ENCODE measurements at places on chromosomes 5 and 9.

GRCh38 chr5:76674330-76675066, 41.4 kb upstream of the F2R start:
- DNase-seq, result no peak

- DNase-seq, result no peak
These were observed 54.0 kb downstream of the DOCK8 start for GRCh38 chr9:268616-269015.

DNA sequence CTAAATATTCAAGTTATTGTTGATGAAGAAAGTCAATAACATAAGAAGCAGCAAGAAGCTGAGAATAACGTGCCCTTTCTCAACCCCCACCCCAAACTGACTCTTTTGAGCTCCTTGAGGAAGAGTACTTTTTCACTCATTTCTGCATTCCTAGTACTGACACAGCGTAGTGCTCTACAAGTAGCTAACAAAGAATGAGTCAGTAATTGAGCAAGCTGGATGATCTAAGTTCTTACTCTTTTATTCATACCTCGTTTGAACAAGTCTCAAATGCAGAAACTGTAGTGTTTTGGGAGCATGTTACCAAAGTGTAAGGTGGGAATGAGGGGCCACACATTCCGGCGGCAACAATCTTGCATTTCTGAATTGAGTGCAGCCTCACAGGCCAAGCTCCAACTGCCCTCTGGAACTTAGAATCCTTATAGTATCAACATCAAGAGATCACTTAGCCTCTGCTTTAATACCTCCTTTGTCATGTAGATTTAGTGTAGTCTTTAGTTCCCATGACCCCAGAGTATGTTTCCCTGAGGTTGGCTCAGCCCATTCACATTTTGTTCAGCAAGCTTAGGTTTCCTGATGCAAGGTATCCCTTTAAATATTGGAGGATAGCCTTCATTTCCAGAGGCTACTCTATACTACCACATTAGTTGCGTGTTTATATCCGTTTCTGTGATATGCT, 152.0 kb downstream of the PRR16 start:
- DNase-seq, result peak; percentile 52

- peak; percentile 47 for DNase-seq
These were observed 196.5 kb upstream of the TBCA start for GRCh38 chr5:77972469-77973252.

DNA sequence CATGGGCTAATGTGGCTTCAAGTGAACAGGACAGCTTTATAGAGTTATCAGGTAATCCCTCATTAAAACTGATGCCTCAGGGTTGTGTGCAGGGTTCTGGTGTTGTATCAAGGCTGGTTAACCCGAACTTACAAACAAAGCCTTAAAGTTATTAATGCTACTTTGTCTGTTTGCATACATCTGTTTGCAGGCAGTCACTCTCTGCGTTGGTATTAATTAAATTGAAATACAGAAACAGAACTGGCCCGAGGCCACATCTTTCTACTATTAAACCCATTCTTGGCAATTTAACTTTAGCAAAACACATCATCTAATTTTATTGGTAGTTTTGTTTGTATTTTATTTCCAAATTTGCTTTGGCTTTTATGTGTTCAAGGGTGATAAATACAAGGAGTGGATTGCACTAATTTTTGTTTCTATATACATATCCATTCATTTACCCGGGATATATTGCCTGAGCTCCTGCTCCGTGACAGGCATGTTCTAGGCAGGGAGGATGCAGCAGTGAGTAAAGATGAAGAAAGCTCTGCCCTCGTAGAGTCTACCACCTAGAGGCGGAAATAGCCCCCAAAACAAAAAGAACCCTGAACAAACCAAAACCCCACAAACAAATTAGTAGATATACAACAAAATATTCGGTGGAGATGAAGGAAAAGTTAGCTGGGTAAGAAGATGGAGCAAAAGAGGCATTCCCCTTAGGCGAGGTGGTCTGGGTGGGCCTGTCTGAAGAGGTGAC, 164.2 kb downstream of the MACROH2A1 start:
- no peak for DNase-seq

GRCh38 chr5:166926138-166926537, 1365.3 kb upstream of the WWC1 start:
- DNase-seq, result no peak

GRCh38 chr5:102483736-102484135, 15.1 kb downstream of the SLCO6A1 start:
- DNase-seq, result peak; percentile 31

- peak; percentile 37 for DNase-seq
These were observed 142.9 kb downstream of the AOPEP start for GRCh38 chr9:94869415-94869843.

DNA sequence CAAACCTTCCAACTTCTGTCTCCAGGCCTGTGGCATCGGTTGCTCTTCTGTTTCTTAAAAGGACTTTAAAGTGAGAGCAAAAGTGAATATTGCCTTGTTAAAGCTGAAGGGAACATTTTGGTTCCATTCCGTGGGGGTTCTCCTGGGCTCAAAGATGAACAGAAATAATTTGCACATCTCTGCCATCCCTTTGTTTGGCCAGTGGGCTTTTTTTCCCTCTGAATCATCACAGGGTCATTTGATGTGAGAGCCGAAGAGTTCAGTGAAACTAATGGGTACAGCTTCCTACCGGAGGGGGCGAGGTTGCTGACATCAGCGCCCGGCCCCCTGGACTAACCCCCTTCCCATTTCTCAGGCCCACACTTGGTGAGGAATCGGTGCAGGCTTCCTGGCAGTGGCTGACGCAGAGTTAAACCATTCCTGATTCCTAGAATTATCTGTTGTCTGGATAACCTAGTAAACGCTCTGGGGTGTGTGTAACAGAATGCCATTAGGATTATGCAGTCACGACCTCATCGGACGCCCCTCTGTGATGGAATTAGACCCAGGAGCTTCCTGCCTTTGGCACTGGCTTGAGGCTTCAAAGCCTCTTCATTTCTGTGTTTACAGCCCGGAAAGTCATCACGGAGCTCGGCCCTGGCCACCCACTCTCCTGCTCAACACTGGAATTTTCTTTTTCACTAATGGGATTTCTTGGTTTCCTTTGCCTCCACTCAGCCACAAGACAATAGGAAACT, 61.6 kb upstream of the RPL26L1 start:
- peak; percentile 84 for DNase-seq

- no peak for DNase-seq
These were observed 36.3 kb downstream of the VCP start for GRCh38 chr9:35035851-35036701.

DNA sequence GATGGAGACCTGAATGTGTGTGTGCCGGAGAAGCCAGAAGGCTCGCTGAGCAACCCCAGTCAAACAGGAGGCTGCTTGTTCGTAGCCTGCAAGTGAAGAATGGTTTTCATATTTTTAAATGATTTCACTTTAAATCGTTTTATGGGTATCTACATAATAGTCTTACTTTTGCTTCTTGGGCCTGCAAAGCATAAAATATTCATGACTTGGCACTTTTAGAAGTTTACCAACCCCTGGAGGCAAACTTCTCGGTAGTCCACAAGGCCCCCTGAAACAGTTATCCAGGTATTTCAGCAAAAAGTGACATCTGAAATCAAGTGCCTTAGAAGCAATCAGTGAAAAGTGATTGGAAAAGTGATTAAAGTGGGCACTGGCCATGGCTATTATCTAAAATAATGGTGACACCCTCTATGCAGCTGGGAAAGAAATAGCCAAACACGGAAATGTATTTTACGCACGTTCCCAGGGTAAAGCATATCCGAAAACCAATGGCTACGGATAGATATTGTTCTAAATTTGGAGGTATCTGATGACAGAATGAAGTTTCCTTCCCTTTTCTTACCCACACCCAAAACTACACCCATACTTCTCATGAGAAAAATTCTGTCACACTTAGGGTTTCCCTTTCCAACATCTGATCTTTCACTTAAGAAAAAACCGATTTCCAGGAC, 39.0 kb downstream of the RAPGEF1 start:
- DNase-seq, result no peak

GRCh38 chr5:9069650-9070049, 476.2 kb downstream of the SEMA5A start:
- DNase-seq, result no peak

DNA sequence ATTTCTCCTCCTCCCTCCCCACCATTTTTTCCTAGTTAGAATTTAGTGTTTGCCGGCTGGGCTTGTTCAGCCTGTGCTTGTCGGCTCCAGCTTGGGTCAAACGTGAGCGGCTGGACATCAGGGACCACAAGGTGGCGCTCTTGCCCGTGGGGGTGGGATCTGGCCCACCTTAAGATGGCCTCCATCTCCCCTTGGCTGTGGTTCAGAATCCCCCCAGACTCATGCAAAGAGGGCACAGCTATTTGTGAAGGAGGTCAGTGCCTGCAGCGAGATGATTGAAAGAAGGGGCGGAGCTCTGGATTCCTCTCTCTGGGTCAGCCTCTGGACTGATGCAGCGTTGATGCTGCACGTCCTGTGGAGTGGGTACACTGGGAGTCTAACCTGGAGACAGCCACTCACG, 283.3 kb upstream of the TUT7 start:
- peak; percentile 21 for DNase-seq

DNA sequence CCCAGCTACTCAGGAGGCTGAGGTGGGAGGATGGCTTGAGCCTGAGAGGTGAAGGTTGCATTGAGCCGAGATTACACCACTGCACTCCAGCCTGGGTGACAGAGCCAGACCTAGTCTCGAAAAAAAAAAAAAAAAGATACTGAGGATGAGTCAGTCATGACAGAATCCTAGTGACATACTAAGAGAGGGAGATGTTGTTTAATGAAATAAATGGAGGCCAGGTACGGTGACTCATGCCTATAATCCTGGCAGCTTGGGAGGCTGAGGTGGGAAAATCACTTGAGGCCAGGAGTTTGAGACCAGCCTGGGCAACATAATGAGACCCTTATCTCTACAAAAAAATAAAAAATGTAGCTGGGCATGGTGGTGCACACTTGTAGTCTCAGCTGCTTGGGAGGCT, 107.2 kb downstream of the ZFAND5 start:
- no peak for DNase-seq

GRCh38 chr5:174724484-174725260, at the start of gene MSX2:
TSS of gene MSX2 (plus strand) at chr5:174724582. CDS start at chr5:174724660, 78 bp downstream.
- DNase-seq, result peak; percentile 92

GRCh38 chr9:85147046-85147640, 477.6 kb downstream of the NTRK2 start:
- no peak for DNase-seq

DNA sequence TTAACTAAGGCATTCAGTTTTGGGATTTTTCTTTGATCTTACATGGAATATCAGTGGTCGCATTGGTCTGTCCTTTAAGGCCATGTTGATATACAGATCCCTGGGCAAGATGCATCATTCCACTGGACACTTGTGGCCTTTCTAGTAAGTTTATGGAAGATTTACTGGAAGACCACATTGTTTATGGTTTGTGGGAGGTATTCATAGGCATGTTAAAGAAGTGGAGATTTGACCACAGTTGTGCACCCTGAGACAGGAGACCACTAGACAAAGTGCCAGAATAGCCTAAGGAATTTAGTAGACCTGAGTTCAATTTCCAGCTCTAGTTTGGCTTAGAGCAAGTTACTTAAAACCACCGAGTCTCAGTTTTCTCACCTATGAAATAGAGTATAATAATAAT, 383.1 kb upstream of the PAPPA start:
- no peak for DNase-seq

GRCh38 chr5:120823328-120823727, 359.2 kb downstream of the PRR16 start:
- peak; percentile 16 for DNase-seq

- DNase-seq, result no peak
These were observed 93.8 kb downstream of the HSPA4 start for GRCh38 chr5:133145436-133146170.

DNA sequence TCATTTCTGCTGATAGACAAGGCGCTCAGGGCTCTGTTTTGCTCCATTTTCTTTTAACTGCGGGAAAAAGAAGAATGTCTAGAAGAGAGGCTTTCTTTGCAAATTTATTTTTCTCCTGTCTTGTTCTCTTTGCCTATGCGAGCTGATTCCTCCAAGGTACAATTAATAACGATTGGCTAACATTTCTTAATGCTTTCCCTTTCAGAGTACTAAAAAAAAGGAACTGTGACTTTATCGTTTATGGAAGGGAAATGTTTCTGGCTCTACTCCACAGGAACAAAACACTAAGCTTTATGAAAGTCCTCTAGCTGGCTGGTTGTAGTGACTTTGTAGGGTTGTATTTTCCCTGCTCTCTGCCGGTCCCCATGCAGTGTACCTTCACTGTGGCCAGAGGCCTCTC, 11.7 kb downstream of the NSG2 start:
- no peak for DNase-seq

- peak; percentile 76 for DNase-seq
These were observed 31.1 kb upstream of the ADAMTSL1 start for GRCh38 chr9:18442629-18443491.

DNA sequence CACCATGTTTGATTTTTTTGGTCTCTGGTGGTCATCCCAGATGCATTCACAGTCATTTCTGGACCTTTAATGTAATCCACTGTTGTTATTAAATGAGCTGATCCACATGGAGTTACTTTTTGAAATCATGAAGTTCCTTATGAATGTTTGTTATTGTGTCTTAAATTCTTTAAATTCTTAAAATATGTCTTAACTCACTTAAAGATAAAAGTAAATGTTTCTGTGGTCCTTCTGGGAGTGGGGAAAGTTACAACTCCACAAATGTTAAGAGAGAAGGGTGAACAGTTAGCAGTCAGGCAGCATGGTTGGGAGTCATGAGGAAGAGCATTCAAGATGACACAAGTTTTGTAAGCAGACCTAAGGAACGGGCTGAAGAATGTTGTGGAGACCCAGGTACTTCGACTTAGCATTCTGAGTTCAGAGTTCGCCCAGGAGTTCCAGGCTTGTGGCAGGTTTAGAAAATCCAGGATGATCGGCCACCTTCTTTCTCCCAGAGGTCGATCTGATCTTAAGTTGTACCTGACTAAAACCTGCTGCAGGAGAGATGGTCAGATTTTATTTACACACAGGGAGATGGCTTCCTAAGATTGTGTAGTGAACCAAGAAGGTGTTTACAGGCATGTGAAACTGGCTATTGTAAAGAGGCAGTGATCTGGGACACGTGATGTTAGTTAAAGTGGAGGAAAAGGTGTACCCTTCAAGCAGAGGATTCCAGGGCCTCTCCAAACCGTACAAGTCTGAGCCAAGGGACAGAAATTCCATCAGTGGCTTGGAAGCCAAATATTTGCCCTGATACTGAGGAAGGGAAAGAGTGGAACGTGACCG, 17.2 kb downstream of the SLC1A1 start:
- DNase-seq, result peak; percentile 12

- DNase-seq, result peak; percentile 42
These were observed 21.0 kb upstream of the ALDH1B1 start for GRCh38 chr9:38371495-38371894.

Measured in GM03348 (cell line).